Left renal pelvis (tissue), 4 donors: ENCODE measurements at places on chromosomes 11 and 22.

DNA sequence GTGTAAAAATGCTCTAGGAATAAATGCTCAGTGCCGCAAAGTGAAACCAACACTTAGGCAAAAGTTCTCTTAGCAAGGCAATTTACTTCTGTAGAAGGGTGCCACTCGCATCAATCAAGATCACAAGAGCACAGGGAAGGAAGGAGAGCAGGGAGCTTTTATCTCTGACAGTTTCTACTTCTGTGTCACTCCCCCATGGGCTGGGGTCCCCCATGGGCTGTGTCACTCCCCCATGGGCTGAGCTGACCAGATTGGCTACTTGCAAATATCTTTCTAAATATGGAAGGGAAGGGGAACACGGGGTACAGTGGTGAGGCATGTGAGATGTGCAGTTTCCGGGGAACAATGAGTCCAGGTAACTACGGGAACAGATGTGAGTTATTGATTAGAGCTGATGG lies 397 bp downstream of the OR52N2 start:
- no peak for DNase-seq

GRCh38 chr11:130881475-130882137 lies 34.7 kb downstream of the SNX19 start:
- DNase-seq = no peak

GRCh38 chr11:526192-526591 lies 9.2 kb downstream of the HRAS start:
- DNase-seq = no peak

- no peak for DNase-seq
These were observed 233.4 kb upstream of the KIRREL3 start for GRCh38 chr11:127233998-127234397.

- no peak for DNase-seq
These were observed 8.3 kb downstream of the MLC1 start for GRCh38 chr22:50076646-50077535.

- DNase-seq = no peak
These were observed 21.2 kb downstream of the PDE2A start for GRCh38 chr11:72652873-72653630.

- DNase-seq = no peak
These were observed 19.4 kb downstream of the MED15 start for GRCh38 chr22:20526628-20527355.

DNA sequence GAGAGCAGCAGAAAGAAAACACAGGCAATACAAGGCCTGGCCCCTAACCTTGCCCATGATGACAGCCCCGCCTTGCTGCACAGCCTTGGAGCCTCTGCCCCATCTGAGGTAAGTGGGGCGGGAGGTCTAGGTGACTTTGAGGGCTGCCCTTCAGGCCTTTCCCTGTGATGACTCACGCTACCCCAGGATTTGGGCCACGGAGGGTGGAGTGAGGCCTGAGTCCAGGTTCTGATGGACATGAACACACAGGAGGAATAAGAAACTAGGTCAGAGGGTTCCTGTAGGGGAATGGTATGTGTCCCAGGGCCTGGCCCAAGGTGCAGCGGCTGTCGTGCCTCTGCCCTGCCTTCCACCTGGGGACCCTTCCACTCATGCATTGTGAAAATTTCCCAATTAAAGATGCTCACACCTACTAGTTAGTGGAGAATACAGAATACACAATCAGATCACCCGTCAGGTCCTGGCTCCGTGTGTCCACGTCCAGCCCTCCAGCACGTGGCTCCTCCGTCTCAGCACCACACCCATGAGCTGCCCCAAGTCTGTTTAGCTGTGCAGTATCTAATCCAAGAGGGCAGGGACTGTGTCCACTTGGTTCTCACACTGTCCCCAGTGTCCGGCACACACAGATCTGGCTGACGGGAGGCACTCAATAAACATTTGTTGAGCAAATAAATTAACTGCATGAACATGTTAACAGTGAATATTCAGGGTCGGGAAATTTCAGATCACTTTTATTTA lies 111.0 kb downstream of the CHST1 start:
- no peak for DNase-seq

- no peak for DNase-seq
These were observed 46.6 kb downstream of the TCP11L1 start for GRCh38 chr11:33086017-33086416.

DNA sequence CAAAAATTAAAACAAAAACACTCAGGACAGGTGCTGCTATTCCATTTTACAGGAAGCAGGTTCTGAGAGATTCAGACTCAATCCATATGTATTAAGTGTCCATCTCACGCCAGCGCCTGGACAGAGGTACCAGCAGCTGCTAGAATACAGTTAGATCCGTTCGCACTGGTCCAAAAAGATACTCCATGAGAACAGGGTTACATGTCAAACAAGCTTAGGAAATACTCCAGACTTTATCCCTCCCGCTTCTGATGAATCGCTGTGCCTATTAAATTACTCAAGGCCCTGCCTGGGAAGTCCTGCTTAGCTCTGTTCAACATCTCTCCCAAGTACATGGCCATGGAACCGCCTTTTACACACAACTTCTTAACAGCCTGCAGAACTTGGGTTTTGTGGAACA lies 50.2 kb upstream of the SLC35C1 start:
- DNase-seq = no peak

DNA sequence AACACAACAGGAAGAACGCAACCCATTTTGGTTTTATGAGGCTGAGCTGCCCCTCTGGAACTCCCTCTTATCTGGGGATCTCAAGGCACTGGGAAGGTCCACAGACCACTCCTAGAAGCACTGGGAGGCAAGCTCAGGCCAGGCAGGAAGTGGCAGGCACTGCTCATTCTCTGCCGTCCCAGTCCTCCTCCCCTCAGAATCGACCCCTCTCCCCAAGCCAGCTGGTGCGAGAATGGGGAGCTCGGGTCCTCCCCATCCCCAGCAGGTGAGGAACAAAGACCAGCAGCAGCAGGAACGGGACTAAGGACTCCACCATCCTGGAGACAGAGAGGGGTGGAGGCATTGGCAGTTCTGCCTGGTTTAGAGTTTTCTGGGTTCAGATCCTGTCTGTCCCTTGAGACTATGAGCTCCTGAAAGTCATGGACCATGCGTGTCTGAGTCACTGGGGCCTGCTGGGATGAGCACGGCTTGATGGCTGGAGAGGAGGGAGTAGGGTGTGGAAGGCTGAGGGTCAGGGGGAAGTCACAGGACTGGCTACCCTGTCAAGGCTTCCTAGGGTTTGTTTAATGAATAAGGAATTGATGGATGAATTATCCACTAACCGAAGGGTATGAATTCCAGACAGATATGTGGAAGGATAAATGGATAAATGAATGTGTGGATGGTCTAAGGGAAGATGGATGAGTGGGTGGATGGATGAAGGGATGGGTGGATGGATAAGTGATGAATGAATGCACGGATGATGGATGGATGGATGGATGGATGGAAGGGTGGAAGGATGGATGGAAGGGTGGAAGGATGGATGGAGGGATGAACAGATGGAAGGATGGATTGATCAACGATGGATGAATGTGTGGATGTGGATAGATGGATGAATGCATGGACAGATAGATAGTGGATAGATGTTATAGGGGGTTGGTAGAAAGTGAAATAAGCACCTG lies 6.4 kb downstream of the MYEOV start:
- DNase-seq = no peak

DNA sequence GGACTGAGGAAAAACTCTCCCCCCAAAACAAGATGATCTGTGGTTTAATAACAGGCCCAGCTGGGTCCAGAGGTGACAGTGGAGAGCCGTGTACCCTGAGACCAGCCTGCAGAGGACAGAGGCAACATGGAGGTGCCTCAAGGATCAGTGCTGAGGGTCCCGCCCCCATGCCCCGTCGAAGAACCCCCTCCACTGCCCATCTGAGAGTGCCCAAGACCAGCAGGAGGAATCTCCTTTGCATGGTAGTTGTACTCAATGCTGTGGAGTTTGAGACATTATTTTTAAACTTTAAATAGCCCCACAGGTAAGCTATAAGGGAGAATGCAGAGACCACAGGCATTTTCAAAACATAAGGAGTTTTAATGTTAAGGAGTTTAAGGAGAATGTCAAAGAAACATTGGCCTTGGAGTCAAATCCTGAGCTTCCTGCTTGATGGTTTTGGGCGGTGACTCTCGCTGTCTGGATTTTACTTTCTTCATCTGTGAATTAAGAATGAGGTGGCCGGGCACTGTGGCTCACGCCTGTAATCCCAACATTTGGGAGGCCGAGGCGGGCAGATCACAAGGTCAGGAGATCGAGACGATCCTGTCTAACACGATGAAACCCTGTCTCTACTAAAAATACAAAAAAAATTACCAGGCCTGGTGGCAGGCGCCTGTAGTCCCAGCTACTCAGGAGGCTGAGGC lies 6.8 kb downstream of the APOL1 start:
- no peak for DNase-seq

DNA sequence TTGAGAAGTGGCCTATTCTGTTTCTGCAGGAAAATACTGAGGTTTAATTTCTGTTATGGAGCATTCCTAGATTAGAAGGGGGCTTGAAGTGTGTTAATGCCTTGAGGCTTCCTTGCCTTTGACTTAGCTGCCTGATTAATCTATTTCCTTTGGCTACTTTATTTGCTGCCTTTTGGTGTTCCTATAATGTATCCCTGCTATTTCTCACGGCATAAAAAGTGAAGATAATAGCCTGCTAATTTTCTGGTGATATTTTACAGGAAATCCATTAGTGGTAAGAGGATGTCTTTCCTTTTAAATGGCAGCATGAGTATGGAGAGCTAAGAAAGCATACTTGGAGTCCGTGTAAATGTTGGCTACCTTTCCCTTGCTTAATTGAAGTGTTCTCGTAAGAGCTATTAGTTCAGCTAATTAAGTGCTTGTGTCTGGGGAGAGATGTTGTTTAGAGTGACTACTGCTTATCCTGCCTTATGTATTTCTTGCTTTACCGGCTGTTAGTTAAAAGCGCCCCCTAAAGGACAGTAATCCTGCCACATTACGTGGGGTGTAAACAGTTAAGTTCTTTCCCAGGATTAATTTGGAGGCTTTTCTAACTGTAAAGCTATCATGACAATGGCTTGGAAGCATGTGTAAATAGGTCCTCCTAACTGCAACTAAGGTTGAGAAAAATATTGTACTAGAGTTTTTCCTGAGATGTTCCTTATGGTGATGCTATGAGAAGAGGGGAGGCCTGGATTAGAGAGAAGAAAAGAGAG lies 45.6 kb downstream of the ZNF280B start:
- DNase-seq = no peak

DNA sequence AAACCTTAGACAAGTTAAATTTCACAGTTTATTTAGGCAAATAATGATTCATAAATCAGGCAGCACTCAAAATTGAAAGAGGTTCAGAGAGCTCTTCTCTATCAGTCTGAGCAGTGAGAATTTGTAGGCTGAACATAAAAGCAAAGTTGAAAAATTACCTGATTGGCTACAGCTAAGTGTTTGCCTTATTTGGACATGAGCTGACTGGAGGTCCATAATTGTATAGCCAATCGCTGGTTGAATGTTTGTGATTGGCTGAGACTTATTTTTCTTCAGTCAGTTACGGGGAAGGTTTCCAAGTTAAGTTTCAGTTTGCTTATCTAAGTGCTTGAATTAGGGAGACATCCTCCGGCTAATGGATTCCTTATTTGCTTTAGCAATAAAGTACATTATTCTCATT lies 527.5 kb downstream of the CNTN5 start:
- no peak for DNase-seq
